Stimulated activated CD8-positive, alpha-beta memory T cell treated with anti-CD3 and anti-CD28 coated beads, Interleukin-7, amount 100 ng/mL, for 1 hour (primary cell): ENCODE measurements at places on chromosomes 5 and 9.

- DNase-seq: no peak
These were observed 9.6 kb downstream of the NDFIP1 start for GRCh38 chr5:142118155-142118686.

DNA sequence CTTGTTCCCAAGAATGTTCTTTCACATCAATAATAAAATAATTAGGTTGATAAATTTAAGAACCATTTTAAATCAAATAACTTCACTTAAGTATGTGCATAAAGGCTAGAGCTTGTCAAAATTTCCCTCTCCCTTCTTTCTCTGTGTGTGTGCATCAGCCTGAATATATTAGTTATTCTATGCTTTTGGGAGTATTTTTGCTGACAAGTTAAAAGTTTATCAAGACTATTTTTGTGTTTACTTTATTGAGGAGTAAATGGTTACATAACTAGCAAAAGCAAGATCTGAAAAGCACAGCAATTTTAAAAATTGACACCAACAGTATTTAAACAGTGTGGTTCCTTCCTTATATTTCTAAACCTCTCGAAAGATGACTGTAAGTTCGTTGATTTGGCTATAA, 261.7 kb downstream of the ISL1 start:
- DNase-seq: no peak

GRCh38 chr9:110255034-110255462, 1.3 kb downstream of the TXN start:
- DNase-seq: no peak

GRCh38 chr9:112520656-112521055, 34.0 kb downstream of the KIAA1958 start:
- no peak for DNase-seq

- DNase-seq: no peak
These were observed 43.6 kb upstream of the RAD23B start for GRCh38 chr9:107239474-107239873.

GRCh38 chr9:123174887-123175518, 93.4 kb downstream of the STRBP start:
- DNase-seq: no peak

DNA sequence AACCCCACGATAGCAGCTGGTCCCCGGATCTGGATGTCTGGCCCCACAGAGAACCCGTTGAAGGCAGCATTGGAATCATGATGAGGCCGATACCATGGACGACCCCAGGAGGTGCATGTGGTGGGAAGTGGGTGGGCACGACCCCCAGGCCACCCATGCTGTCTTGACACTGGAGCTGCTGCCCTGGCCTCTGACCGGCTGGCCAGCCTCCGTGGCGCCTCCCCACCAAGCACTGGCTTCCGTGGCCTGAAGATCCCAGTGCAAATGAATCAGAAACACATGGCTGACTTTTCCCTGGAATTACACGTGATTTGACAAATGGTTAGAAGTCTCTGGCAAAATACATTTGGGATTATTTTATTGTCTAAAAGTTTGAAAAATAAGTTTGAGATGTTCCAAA, 259.0 kb upstream of the IRX1 start:
- no peak for DNase-seq

DNA sequence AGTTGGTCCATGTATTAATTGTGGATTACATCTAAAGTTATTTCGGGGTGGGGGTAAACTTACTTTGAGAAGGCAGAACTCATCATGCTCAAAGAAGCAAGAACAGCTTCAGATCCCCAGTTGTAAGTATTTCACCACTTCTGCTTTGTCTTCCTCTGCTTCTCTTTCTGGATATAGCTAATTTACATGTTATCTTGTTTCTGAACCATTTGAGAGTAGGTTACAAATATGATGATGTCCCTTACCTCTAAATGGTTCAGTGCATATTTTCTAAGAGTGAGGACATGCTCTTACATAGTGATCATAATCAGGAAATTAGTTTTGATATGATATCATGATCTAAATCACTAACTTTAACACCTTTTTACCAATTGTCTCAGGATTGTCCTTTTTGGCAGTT, 11.9 kb downstream of the TRIO start:
- no peak for DNase-seq

DNA sequence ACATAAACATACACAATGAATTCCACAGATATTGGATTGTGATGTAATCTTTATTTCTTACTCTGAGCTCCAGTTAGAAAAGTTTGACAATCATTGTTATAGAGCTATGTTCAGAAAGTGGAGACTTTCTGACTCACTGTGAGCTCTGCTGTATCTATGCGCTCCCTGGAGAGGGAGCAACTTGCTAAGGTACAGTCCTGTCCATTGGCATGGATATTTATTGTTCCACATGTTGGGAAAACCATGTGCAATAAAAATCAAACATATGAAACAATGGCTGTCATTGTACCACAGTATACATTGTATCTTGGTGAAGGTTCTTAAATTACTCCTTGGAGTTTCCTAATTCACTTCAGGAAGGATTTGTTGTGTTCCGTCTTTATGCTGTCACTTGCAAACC, 26.8 kb downstream of the NMRK1 start:
- no peak for DNase-seq

- DNase-seq: no peak
These were observed 98.6 kb upstream of the SLC25A48 start for GRCh38 chr5:135735831-135736230.

GRCh38 chr5:141529002-141529401, 40.1 kb downstream of the PCDHGC5 start:
- no peak for DNase-seq

- DNase-seq: no peak
These were observed 249.6 kb downstream of the NSG2 start for GRCh38 chr5:174294891-174295620.

DNA sequence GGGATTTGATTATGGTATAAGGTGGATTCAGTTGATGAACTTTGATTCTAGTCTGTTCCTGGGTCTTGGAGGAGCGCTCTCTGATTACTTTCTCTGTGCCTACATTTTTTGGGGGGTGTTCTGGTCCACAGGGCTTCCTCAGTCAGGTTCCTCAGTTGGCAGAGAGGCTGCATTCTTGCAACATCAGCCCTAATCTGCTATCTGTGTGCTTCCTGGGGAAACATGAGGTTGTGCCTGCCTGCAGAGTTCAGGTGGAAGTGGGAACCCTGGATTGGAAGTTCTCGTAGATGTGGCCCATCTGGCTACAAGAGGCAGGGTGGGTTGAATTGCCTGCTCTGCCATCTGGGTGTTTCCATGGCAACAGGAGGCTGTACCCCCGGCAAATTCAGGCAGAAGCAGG, 24.5 kb downstream of the POLK start:
- no peak for DNase-seq

- no peak for DNase-seq
These were observed 27.6 kb downstream of the IL7R start for GRCh38 chr5:35884191-35884769.

DNA sequence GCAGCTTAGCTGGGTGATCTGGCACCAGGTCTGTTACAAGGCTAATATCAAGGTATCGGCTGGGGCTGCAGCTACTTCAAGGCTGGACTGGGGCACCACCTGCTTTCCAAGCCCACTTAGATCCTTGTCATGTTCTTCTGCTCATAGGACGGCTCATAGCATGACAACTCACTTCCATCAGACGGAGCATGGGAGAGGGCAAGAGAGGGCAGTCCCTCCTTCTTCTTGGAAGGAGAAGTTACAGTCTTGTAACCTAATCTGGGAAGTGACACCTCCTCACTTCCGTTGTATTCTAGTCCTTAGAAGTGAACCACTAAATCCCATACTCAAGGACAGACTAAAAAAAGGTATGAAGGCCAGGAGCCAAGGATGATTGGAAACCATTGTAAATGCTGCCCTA, 258.2 kb downstream of the MAST4 start:
- DNase-seq: no peak

DNA sequence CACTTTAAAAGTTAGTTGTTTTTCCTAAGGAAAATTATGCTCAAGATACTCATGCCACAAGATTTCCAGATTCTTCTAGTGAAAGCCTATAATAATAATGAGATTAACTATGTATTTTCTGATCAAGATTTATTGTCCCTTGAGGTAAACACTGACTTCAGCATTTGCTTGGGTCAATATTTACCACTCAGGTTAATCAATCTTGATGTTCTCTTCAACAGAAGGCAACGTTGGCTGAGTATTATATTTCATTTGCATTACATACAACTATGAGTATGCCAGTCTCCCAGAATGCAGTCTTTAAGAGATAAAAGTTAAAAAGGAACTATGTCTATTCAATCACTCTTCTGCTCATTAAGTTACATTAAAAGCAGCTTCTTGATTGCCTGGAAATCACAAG, 115.6 kb downstream of the GPR21 start:
- no peak for DNase-seq

DNA sequence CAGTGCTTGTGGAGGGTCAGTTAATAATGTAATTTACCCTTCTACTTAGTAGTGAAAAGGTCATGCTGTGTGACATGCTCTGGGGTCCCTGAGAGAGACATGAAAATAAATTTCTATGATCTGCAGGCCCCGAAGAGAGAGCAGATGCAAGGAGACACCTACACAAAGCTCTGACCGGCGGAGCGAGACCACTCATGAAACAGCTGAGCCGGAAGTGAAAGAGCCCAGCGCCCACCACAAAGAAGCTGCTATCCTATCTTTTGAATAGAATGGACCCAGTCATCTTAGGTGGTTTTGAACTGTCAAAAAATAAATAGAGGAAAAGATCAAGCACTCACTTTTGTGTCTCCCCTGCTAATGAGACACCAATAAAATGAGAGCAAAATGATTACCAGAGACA, 190.0 kb downstream of the MED10 start:
- no peak for DNase-seq

DNA sequence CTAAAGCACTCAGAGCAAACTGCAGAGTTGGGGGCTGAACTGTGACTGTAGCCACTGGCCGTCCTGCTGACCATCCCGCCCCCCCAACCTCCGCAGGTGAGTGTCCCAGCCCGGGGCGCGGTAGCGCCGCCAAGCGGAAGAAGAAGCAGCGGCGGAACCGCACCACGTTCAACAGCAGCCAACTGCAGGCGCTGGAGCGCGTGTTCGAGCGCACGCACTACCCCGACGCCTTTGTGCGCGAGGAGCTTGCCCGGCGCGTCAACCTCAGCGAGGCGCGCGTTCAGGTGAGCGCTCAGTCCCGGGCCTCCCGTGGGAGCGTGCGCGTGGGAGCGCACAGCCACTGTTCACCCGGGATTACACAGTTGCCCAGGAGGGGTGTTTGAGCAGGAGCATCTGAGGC, 33.7 kb downstream of the PTGES start:
- DNase-seq: no peak

DNA sequence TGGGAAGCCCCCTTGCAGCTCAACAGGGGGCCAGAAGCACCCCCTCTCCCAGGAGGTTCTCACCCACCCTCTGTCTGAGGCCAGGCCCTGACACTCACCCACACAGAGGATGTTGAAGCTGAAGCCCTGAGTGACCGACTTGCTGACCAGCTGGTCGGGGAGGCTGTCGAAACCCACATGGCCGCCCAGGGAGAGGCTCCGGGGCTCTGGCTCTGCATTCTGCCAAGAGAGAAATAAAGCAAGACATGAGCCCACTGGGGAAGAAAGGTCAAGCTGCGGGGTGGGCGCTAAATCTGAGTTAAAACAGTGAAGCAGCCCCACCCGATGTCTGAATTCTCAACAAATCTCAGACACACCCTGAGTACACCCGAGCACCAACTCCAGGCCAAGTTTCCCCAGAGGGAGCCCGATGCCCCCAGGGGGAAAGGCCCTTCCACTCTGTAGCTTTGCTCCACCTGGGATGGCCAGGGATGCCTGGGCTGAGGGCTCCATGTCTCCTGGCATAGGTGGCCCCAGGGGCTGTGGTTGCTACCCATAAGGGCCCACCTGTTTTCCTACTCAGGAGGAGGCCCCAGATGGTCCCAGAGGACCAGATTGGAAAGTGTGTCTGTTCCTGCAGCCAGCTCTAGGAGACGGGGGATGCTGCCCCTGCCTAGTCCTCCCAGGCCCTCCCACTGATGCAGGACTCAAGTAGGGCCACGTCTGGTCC, 11.6 kb downstream of the SEPTIN8 start:
- no peak for DNase-seq

- DNase-seq: no peak
These were observed 780.8 kb upstream of the ARRDC3 start for GRCh38 chr5:92163906-92164305.

GRCh38 chr9:6106711-6107339, 91.4 kb upstream of the RANBP6 start:
- no peak for DNase-seq

DNA sequence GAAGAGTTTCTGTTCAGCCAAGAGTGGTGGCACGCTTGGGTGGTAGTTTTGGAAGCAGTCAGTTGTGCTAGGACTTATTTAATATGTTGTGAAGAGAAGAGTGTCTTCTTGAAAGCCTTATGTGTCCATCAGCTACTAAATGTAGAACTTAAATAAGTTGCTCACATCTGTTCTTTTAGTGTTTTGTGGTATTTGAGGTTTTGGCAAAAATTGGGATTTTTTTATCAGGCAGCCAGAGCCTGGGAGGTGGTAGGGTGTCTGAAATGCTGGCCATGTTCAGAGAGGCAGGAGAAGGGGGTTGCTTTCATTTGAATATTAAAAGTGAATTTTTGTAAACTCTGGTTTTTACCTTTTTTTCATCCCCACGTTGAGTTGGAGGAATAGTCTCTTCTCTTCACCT, 24.2 kb upstream of the ZBTB34 start:
- no peak for DNase-seq

DNA sequence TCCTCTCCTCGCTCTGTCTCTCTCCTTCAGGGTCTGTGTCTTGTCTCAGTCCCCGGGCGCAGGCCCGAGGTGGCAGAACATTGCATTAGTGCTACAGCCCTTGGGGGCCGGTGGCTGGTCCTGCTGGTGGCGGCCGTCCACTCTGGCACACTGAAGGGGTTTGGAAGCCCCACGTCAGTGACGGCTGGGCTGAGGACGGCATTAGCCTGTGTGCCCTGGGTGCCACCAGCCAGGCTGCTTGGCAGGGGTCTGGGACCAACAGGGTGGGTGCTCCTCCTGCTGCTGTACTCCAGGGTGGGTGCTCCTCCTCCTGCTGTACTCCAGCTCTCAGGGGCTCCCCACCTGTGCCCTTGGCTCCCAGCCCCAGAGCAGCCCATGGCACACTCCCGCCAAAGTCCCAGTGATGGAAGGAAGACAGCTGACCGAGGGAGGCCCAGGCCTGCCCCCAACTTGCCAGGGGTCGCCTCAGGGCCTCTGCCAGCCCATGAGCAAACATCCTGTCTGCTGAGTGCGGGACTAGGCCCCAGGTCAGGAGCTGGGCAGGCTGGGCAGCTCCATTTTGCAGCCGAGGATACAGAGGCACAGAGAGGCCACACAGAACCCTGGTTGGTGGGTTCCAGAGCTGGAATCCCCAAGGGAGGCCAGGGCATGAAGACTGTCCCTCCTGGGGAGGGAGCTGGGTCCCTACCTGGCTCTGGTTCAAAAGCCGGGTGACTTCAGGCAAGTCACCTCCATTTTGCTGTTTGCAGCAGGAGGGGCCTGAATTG, 27.3 kb downstream of the SARDH start:
- DNase-seq: no peak

GRCh38 chr9:123820139-123820538, 109.8 kb downstream of the DENND1A start:
- DNase-seq: no peak
